ENCODE measurements at places on chromosomes 5 and 9. TPM values are rescaled to one million over a fixed set of nuclear protein-coding genes. Genes with fewer than 3 reads are reported as not detected.

The PCDHA6 gene
- 0.71 TPM for total RNA-seq

The PCDHA9 gene
- total RNA-seq = 0.66 TPM

The ADGRD2 gene
- total RNA-seq = not detected

The PCDHB6 gene
- 1.4 TPM for total RNA-seq

The ANKRD18A gene
- total RNA-seq = under 0.01 TPM

The ROR2 gene
- total RNA-seq = 58.7 TPM

DNA sequence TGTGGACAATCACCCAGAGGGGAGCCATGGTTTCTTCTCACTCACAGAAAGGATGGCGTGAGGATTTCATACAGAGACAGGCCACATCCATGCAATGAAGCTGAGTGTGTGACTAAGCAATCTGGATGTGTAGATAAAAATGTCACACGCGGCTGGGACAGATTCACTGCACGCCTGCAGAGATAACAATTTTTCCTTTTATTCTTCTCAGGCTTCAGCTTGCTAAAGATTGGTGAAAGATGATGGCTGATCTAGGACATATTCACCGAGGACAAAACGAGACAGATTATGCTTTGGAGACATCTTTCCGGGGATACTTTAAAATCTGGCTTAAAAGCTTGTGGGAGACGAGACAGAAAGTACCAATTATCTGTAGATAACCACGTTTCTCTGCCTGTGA, 313.9 kb upstream of the TRPC7 start:
- DNase-seq = no peak
- no peaks in the 10 kb centered on the region for H3K36me3 ChIP-seq
- no peak overlapping the region for H3K27ac ChIP-seq
- no peaks in the 10 kb centered on the region for H3K4me1 ChIP-seq
- no peak overlapping the region for H3K4me3 ChIP-seq
- H3K27me3 ChIP-seq = no peaks in the 10 kb centered on the region

- no peaks in the 10 kb centered on the region for H3K4me1 ChIP-seq
- no peak overlapping the region for H3K27ac ChIP-seq
- DNase-seq = no peak
- no peak overlapping the region for H3K4me3 ChIP-seq
- H3K36me3 ChIP-seq = no peaks in the 10 kb centered on the region
These were observed 47.7 kb downstream of the ATG10 start for GRCh38 chr5:82019342-82020138.

- DNase-seq = no peak
- H3K4me3 ChIP-seq = no peak overlapping the region
- H3K27me3 ChIP-seq = no peaks in the 10 kb centered on the region
- H3K27ac ChIP-seq = no peak overlapping the region
- H3K36me3 ChIP-seq = no peaks in the 10 kb centered on the region
These were observed 41.4 kb downstream of the FABP6 start for GRCh38 chr5:160270704-160271103.

DNA sequence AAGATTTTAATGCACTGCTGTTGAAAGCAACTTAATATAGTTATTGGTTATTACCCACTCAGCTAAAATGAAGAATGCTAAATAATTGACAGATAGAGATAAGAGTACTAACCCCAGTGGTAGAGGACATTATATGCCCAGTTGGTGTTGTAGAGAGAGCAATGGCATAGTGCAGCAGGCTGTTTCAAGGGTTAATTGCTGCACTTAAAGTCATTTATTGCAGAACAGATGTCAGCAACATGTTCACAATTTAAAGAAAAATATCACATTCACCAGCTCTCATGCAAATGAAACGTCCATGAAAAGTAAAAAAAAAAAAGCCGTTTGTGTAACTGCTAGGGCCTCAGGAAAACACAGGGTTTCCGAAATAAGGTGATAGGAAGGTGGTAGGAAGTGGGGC, 254.6 kb downstream of the MTRR start:
- no peak overlapping the region for H3K27ac ChIP-seq
- H3K27me3 ChIP-seq = no peaks in the 10 kb centered on the region
- no peaks in the 10 kb centered on the region for H3K36me3 ChIP-seq
- no peak for DNase-seq

DNA sequence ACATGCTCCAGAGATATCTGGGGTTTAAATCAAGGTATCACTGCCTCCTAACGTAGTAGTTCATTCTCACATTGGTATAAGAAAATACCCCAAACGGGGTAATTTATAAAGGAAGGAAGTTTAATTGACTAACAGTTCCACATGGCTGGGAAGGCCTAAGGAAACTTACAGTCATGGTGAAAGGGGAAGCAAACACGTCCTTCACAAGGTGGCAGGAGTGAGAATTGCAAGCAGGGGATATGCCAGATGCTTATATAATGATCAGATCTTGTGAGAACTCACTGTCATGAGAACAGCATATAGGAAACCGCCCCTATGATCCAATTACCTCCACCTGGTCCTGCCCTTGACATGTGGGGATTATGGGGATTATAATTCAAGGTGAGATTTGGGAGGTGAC, 1280.2 kb upstream of the C9orf72 start:
- no peaks in the 10 kb centered on the region for H3K36me3 ChIP-seq
- H3K27ac ChIP-seq = no peak overlapping the region
- H3K4me3 ChIP-seq = no peak overlapping the region
- no peaks in the 10 kb centered on the region for H3K27me3 ChIP-seq

DNA sequence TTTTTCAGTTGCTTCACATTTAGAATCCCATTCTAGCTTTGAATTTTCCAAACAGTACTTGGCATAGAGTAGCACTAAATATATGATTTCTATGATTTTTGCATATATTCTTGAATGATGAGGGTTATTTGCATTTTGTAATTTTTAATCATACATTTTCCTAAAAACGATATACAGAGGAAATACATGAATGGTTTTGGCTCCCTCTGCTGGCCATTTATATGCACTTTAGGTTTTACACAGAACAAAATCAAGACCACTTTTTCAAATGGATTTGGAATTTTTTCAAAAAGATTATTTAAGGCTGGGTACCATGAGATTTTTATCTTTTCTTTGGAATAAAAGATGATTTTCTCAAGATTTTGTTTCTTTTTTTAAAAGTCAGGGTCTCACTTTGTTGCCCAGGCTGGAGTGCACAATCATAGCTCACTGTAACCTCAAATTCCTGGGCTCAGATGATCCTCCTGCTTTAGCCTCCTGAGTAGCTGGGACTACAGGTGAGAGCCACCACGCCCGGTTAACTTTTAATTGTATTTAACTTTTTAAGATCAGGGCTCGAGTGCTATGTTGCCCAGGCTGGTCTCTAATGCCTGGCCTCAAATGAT, 16.7 kb upstream of the COMMD10 start:
- no peaks in the 10 kb centered on the region for H3K4me1 ChIP-seq
- H3K27me3 ChIP-seq = no peaks in the 10 kb centered on the region
- H3K27ac ChIP-seq = no peak overlapping the region
- no peak overlapping the region for H3K4me3 ChIP-seq
- no peaks in the 10 kb centered on the region for H3K36me3 ChIP-seq

DNA sequence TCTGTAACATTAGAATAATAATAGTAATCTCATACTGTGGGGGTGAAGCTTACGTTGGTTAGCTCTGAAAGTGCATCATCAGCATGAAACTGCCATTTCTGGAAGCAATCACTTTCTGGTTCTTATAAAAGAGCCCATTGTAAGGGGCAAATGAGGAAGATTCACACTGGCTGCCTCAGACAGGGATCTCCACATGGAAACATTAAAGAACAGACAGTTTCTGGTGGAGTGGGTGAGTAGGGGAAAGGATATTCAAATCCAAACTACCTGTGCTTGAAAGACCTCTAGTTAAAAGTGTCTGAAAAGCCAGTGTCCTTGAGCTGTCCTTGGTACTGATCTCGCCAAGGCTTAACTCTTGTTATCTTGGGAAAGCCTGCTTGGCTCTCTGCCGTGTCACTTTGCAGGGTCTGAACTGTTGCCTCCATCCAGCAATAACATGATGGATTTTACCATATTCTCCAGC, 19.1 kb upstream of the SLC31A2 start:
- H3K27ac ChIP-seq = no peak overlapping the region
- no peak overlapping the region for H3K4me3 ChIP-seq
- H3K4me1 ChIP-seq = no peaks in the 10 kb centered on the region
- H3K36me3 ChIP-seq = no peaks in the 10 kb centered on the region
- no peak for DNase-seq

- no peak for DNase-seq
- no peaks in the 10 kb centered on the region for H3K4me1 ChIP-seq
- H3K36me3 ChIP-seq = no peaks in the 10 kb centered on the region
- H3K4me3 ChIP-seq = no peak overlapping the region
- no peak overlapping the region for H3K27ac ChIP-seq
- H3K27me3 ChIP-seq = no peaks in the 10 kb centered on the region
These were observed 87.7 kb downstream of the AUH start for GRCh38 chr9:91273853-91274552.

DNA sequence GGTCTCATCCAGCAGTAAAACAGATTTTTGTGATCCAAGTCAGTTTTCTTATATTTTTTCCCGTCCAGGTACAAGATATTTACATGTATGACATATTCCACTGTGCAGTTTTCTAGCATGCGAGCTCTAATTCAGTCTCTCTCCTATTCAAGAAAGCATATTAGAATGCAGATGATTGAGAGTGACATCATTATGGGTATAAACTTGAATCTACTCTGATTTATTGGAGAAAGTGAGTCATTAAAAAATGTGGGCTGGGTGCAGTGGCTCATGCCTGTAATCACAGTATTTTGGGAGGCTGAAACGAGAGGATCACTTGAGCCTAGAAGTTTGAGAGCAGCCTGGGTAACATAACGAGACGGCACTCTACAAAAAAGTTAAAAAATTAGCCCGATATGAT, 6.2 kb downstream of the FER start:
- no peak overlapping the region for H3K4me3 ChIP-seq
- DNase-seq = no peak
- no peaks in the 10 kb centered on the region for H3K27me3 ChIP-seq
- H3K4me1 ChIP-seq = no peaks in the 10 kb centered on the region
- no peak overlapping the region for H3K27ac ChIP-seq
- H3K36me3 ChIP-seq = no peaks in the 10 kb centered on the region
